ENCODE measurements at places on chromosomes 11 and 22. TPM values are rescaled to one million over a fixed set of nuclear protein-coding genes. Genes with fewer than 3 reads are reported as not detected.

DNA sequence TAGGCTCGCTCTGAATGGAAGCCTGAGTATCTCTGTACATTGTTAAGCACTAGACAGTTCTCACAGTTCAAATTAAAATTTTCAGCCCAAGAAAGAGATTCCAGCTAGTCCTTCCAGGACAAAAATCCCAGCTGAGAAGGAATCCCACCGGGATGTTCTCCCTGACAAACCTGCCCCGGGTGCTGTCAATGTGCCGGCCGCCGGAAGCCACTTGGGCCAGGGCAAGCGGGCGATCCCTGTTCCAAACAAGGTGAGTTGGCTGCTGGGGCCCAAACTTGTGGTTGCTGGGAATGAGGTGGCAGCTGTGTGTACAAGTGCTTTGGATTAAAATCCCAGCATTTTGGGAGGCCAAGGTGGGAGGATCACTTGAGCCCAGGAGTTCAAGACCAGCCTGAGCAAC is 15.4 kb downstream of the GTSE1 start:
- DNase-seq: no peak

DNA sequence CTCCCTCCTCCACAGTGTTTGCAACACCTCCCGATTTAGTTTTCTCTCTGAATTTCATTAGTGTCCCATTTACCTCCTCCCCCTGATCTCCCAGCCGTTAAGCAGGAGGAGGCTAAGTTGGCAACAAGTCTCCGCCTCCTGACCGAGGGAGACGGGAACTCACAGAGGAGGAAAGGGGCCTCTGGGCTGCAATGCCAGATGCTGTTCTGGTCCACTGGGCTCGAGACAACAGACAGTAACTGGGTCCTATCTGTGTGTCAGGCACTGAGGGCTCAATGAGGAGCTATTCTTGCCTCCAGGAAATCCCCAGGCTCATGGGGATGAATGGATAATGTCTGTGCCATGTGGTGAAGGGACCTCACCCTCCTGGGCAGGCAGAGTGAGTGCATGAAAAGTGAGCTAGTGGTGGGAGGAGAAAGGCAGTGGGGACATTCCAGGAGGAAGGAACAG is 228.1 kb downstream of the TENM4 start:
- DNase-seq: no peak

- peak; percentile 66 for DNase-seq
Observed at GRCh38 chr11:10934293-10934860, 76.5 kb upstream of the ZBED5 start.

LARGE2 gene
- 2.9 TPM for total RNA-seq

DNA sequence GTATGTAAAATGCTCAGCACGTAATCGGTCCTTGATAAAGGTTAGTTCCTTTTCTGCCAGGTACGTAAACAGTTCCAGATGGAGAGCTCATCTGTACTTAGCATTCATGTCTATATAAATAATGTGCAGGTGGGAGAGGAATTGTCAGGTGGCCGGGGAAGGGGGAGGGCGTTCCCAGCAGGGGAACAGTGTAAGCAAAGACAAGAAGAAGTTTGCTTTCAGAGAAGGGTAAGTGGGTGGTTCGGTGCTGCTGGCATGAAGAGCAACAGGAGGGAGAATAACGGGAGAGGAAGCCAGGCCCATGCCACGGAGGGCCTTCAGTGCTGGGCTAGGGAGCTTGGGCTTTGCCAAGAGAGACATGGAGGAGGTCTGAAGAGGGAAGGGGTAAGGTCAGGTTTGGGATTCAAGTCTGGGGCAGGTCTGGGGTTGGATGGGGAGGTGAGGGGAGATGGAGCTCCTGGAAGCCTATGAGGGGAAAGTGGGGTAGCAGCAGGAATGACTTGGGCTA is 11.4 kb upstream of the WNT11 start:
- peak; percentile 10 for DNase-seq

POU2AF3 gene
- 6.7 TPM for total RNA-seq

KLHDC7B gene
- total RNA-seq: not detected

DNA sequence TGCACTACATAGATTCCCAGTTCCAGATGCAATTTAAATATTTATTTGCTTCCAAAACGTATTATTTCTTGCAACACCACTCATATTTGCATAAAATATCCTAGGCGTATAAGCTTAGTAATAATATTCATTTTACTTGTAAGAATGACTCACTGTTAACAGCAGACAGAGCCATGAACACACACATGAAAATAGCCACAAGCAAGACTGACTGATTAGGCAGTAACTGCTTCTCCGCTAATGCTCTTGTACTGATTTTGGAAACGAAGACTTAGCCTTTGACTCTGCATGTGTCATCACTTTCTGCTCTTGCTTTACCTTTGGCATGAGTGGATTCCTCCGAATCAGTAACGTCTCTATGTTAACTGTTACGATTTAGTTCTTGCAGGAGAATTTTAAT is 6.0 kb downstream of the OR10Q1 start:
- no peak for DNase-seq

- no peak for DNase-seq
Observed at GRCh38 chr22:19068784-19069271, 53.4 kb downstream of the DGCR2 start.

DNA sequence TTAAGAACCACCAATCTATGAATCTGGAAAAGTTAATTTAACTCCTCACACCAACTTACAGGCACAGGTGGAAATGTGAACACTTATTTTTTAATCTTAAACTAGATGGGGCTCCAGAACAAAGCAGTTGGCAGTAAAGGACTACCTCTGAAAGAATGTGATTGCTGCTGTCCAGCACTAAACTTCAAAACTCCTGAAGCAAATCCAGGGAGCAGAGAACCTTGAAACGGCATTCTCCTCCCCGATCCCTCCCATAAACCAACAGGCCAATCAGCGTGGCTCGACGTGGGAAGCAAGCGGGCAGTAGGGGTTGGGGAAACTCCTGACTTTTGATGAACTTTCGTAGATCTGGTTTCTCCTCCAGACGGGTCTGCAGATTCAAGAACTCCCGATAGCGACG is 5.0 kb downstream of the SNX19 start:
- no peak for DNase-seq

GRCh38 chr11:1771700-1772099 is 8.0 kb upstream of the CTSD start:
- DNase-seq: no peak

DNA sequence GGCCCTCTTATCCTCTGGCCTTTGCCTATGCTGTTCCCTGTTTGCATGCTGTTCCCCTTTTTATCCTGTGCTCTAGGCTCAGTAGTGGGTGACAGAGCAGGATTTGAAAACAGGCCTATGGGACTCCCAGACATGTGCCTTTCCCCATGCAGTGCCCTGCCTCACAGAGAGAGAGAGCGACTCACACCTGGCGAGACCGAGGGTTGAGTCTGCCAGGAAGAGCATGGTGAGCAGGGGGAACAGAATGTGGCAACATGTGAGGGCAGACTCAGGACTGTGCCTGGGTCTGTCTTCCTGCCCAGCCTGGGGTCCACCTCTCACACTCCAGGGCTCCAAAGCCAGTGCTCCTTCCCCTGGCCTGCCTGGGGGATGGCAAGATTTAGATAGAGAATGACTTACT is 75.0 kb downstream of the NFAM1 start:
- DNase-seq: no peak

DNA sequence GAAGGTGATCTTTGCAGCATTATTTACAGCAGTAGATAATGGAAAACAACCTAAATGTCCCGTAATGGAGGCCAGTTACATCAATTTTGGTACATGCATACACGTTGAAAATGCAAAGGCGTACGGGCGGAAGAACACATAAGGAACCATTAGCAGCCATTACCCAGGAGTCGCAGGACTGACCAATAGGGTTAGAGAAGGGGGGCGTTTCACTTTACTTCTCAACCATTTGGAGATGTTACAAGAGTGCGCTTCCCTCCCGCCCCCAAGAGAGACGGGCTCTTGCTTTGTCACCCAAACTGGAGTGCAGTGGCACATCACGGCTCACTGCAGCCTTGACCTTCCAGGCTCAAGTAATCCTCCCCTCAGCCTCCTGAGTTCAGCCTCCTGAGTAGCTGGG is 52.8 kb upstream of the SLC35C1 start:
- no peak for DNase-seq

Measured in mucosa of descending colon (tissue), 3 donors.